ENCODE measurements at places on chromosomes 3 and 15. TPM values are rescaled to one million over a fixed set of nuclear protein-coding genes. Genes with fewer than 3 reads are reported as not detected.

The SLC51B gene
- total RNA-seq, result not detected

The EIF4E3 gene
- total RNA-seq, result 64.6 TPM

DNA sequence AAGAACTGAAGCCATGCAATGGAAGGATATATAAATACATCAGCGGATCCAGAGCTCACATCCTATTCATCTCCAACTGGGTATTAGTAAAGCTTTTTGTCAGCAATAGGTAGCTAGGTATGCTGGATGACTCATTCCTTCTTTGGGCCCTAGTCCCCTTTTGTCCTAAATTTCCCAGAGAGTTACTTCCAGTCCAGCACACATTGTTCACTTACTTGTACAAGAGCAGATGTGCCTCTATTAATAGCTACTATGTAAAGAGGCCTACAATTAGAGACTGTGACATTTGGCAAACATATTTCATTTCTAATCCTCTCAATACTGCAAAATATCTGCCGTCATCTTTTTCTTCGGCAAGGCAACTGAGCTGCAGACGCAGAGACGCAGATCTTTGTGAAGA is 1.7 kb upstream of the SLC4A7 start:
- no peaks in the 10 kb centered on the region for H3K27me3 ChIP-seq
- DNase-seq, result no peak
- no peak overlapping the region for H3K4me3 ChIP-seq
- H3K4me1 ChIP-seq, result peaks cover 18% of the 10 kb centered on the region
- no peaks in the 10 kb centered on the region for H3K36me3 ChIP-seq
- H3K27ac ChIP-seq, result no peak overlapping the region

- H3K4me1 ChIP-seq, result no peaks in the 10 kb centered on the region
- no peak overlapping the region for H3K4me3 ChIP-seq
- no peaks in the 10 kb centered on the region for H3K36me3 ChIP-seq
- H3K27ac ChIP-seq, result no peak overlapping the region
- H3K27me3 ChIP-seq, result peaks cover under 1% of the 10 kb centered on the region
Observed at GRCh38 chr3:193530231-193531165, 24.2 kb downstream of the ATP13A4 start.

The EFCC1 gene
- 0.23 TPM for total RNA-seq

The SLC22A13 gene
- total RNA-seq, result 0.61 TPM

The SH2D7 gene
- 0.11 TPM for total RNA-seq

- peaks cover 19% of the 10 kb centered on the region for H3K27me3 ChIP-seq
- no peaks in the 10 kb centered on the region for H3K36me3 ChIP-seq
- H3K4me3 ChIP-seq, result peak overlapping the region; percentile 57
- peak overlapping the region; percentile 53 for H3K27ac ChIP-seq
Observed at GRCh38 chr3:44058022-44058867, 183.4 kb upstream of the TOPAZ1 start.

The AGTR1 gene
- not detected for total RNA-seq

GRCh38 chr3:13173186-13173585 is 100.0 kb upstream of the IQSEC1 start:
- H3K4me3 ChIP-seq, result no peak overlapping the region
- H3K27ac ChIP-seq, result no peak overlapping the region
- H3K27me3 ChIP-seq, result peaks cover 3% of the 10 kb centered on the region

- H3K36me3 ChIP-seq, result no peaks in the 10 kb centered on the region
- no peak overlapping the region for H3K27ac ChIP-seq
- H3K4me3 ChIP-seq, result no peak overlapping the region
- DNase-seq, result no peak
- no peaks in the 10 kb centered on the region for H3K4me1 ChIP-seq
Observed at GRCh38 chr15:48002767-48003166, 118.0 kb upstream of the SLC24A5 start.

DNA sequence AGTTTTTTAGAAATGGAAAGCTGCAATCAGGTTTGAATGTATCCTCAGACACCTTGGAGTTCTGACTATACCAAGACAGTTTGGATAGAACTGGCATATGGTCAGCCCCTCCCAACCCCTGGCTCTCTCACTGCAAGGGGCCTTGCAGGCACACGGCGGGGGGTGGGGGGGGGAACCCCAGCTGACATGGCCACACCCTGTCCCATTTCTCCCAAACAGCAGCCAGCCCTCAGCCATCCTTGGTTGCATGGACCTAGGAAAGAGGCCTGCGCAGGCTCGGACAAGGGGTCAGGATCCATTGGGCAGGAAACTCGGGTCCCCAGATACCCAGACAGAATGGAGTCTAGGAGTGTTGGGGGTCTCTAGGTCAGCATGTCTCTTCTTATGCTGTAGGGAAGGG is 14.5 kb downstream of the CAND2 start:
- peaks cover 5% of the 10 kb centered on the region for H3K4me1 ChIP-seq
- H3K27ac ChIP-seq, result peak overlapping the region; percentile 47
- no peaks in the 10 kb centered on the region for H3K36me3 ChIP-seq

- H3K4me1 ChIP-seq, result peaks cover 41% of the 10 kb centered on the region
- no peak overlapping the region for H3K27ac ChIP-seq
- no peaks in the 10 kb centered on the region for H3K36me3 ChIP-seq
- H3K27me3 ChIP-seq, result peaks cover 93% of the 10 kb centered on the region
- DNase-seq, result no peak
Observed at GRCh38 chr3:169662843-169663160, 710 bp downstream of the MECOM start.

DNA sequence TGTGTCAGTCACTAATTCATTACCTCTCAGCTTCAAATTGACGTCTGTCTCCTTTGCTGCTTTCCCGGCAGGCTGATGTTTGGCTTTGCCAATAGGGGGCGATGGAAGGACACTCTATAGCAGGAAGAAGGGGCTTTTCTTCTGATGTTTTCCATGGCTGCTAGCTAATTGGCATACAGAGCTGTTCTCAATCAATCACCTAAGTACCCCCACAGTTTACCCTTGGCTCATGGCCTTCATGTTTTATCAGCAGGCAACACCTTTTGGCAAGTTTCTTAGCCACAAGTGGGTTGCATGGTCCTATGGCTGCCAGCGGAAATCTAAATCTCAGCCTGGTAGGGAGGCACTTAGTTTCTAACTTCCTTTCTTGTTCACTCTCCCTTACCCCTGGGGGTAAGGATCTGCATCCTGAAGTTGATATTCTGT is 45.0 kb downstream of the ESYT3 start:
- DNase-seq, result no peak
- H3K27me3 ChIP-seq, result peaks cover 10% of the 10 kb centered on the region
- no peaks in the 10 kb centered on the region for H3K36me3 ChIP-seq
- no peaks in the 10 kb centered on the region for H3K4me1 ChIP-seq
- no peak overlapping the region for H3K27ac ChIP-seq

DNA sequence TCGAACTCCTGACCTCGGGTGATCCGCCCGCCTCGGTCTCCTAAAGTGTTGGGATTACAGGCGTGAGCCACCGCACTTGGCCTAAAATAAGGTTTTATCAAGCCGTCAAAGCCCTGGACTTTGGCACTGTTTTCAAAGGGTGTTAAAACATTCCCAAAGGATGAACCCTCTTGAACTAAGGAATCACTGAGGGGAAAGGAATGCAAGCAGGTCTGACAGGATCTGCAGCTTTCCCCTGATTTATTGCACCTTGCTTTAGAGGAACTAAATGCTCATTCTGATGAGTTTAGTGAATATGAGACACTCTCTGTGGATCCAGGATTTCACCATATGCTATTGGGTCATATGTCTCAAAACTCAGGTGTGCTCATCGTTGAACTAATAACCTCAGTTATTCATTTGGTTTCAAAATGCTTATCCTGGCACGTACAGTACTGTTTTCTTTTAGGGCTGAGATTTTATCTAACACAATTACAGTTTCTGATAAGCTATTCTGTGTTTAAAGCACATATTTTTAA is 63.0 kb upstream of the TSC22D2 start:
- H3K36me3 ChIP-seq, result no peaks in the 10 kb centered on the region
- no peak for DNase-seq
- H3K27me3 ChIP-seq, result peaks cover 9% of the 10 kb centered on the region
- H3K27ac ChIP-seq, result no peak overlapping the region
- H3K4me1 ChIP-seq, result no peaks in the 10 kb centered on the region

GRCh38 chr3:134795746-134796280 is 753 bp downstream of the EPHB1 start:
- peaks cover 66% of the 10 kb centered on the region for H3K27me3 ChIP-seq
- H3K36me3 ChIP-seq, result no peaks in the 10 kb centered on the region
- no peak overlapping the region for H3K27ac ChIP-seq
- DNase-seq, result peak; percentile 58

- no peak overlapping the region for H3K27ac ChIP-seq
- H3K36me3 ChIP-seq, result peaks cover 32% of the 10 kb centered on the region
- no peak overlapping the region for H3K4me3 ChIP-seq
- no peaks in the 10 kb centered on the region for H3K4me1 ChIP-seq
- DNase-seq, result no peak
- no peaks in the 10 kb centered on the region for H3K27me3 ChIP-seq
Observed at GRCh38 chr15:48718646-48719045, 73.1 kb upstream of the FBN1 start.

The CYP8B1 gene
- total RNA-seq, result not detected

The B4GALT4 gene
- total RNA-seq, result 16.3 TPM

- DNase-seq, result no peak
Observed at GRCh38 chr3:171729452-171730334, 80.6 kb downstream of the PLD1 start.

The WDR93 gene
- not detected for total RNA-seq

The CHCHD6 gene
- total RNA-seq, result 5.6 TPM

DNA sequence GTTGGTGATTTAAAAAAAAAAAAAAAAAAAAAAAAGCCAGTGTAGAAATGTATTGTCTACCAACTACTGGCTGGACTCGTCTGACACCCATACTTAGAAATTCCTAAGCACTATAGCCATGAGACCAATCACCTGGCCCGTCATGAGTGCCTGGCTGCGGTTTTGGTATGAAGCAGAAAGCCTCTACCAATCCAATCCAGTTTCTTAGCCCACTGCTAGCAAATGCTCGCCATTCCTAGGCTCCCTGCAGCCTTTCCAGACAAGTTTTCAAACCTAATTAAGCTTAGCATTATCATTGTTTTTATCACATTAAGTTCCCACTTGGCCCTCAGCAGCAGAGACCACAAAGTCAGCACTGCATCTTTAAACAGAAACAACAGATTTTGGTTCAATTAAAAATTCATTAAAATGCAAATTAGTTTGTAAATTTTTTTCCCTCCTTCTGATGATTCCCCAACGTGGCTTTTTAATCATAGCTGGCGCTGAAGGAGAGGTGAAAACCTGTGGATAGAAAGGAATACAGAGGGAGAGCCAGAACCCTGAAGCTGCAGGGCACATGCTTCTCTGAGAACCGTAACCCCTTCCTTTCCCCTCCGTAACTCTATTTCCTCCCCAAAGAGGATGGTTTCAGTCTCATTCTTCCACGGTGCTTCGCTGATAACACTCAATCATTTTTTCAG is 32.2 kb upstream of the ST8SIA2 start:
- peaks cover 17% of the 10 kb centered on the region for H3K27me3 ChIP-seq
- no peak overlapping the region for H3K27ac ChIP-seq
- H3K4me1 ChIP-seq, result no peaks in the 10 kb centered on the region
- no peak for DNase-seq

The SAMD7 gene
- total RNA-seq, result not detected

The INO80 gene
- 18.9 TPM for total RNA-seq

The SPTBN5 gene
- 1.6 TPM for total RNA-seq

The DISP2 gene
- 2.0 TPM for total RNA-seq

The GXYLT2 gene
- not detected for total RNA-seq

The ARNT2 gene
- not detected for total RNA-seq

The PARP15 gene
- 52.8 TPM for total RNA-seq

Measured in activated naive CD8-positive, alpha-beta T cell treated with anti-CD3 and anti-CD28 coated beads, Interleukin-2, amount 10 ng/mL, durations not matched to agents 7 days and 5 days (primary cell).